ENCODE measurements at places on chromosomes 6 and 20.
A peak's percentile ranks its signal among the peaks of the same experiment; 100 is the strongest.

- no peaks in the 10 kb centered on the region for H3K36me3 ChIP-seq
- no peak overlapping the region for H3K4me3 ChIP-seq
- H3K27ac ChIP-seq = no peak overlapping the region
Observed at GRCh38 chr6:41599015-41599851, 39.0 kb upstream of the MDFI start.

GRCh38 chr6:42372699-42373098 is 79.0 kb downstream of the TRERF1 start:
- DNase-seq = no peak
- no peak overlapping the region for H3K4me3 ChIP-seq
- H3K4me1 ChIP-seq = peaks cover 56% of the 10 kb centered on the region
- H3K27ac ChIP-seq = peak overlapping the region; percentile 44
- no peaks in the 10 kb centered on the region for H3K27me3 ChIP-seq
- H3K36me3 ChIP-seq = no peaks in the 10 kb centered on the region

DNA sequence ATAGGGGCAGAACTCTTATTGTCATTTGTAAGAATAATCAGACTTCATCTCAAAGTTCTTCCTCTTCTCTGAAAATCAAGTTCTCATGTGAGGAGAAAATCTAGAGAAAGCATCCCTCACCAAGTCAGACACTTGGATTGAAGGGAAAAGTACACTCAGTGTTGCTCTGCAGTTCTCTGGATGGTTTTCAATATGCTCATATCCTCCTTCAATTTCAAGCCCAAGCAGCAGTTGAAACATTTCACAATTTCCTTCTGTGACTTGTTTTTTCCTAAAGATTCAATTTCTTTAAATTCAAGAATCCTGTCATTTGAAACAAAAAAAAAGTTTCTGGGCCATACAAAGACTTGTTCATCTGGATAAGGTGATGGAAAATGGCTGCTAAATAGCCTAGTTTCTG is 140.2 kb upstream of the AHI1 start:
- H3K27me3 ChIP-seq = peaks cover 14% of the 10 kb centered on the region
- H3K36me3 ChIP-seq = peaks cover 22% of the 10 kb centered on the region
- peak overlapping the region; percentile 33 for H3K27ac ChIP-seq
- peaks cover 39% of the 10 kb centered on the region for H3K4me1 ChIP-seq

DNA sequence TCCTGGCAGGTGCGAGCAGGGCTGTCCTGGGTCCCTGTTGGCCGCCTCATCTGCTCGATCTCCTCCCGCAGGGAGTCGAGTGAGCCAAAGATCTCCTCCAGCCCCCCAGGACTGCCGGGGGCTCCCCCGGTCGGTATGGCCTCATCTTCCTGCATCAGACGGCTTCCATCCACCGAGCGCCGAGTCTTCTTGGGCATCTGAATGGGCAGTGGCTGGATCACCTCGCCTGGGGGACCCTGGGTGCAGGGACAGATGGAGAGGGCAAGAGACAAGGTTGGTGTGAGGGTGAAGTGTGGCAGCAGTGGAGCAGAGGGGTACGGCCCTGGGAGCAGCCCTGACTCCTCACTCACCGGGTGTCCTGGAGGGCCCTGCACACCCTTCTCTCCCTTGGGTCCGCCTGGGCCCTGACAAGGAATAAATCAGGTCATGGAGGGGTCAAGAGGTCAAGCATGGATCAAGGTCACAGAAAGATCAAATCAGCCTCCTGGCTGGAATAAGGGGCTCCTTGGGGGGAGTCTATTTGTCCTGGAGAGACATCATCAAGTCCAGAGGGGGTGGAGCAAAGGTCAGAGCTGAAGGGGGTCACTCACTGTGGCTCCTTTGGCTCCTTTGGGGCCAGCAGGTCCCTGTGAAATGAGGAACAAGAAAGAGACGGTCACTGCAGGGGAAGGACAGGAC is 26.5 kb downstream of the COL11A2 start:
- no peak overlapping the region for H3K4me3 ChIP-seq
- H3K27me3 ChIP-seq = no peaks in the 10 kb centered on the region
- H3K27ac ChIP-seq = no peak overlapping the region
- DNase-seq = no peak

GRCh38 chr20:58289143-58289542 is 20.4 kb upstream of the RAB22A start:
- no peak overlapping the region for H3K4me3 ChIP-seq
- H3K27ac ChIP-seq = no peak overlapping the region
- DNase-seq = no peak
- no peaks in the 10 kb centered on the region for H3K27me3 ChIP-seq
- H3K4me1 ChIP-seq = peaks cover 12% of the 10 kb centered on the region
- H3K36me3 ChIP-seq = peaks cover 11% of the 10 kb centered on the region

DNA sequence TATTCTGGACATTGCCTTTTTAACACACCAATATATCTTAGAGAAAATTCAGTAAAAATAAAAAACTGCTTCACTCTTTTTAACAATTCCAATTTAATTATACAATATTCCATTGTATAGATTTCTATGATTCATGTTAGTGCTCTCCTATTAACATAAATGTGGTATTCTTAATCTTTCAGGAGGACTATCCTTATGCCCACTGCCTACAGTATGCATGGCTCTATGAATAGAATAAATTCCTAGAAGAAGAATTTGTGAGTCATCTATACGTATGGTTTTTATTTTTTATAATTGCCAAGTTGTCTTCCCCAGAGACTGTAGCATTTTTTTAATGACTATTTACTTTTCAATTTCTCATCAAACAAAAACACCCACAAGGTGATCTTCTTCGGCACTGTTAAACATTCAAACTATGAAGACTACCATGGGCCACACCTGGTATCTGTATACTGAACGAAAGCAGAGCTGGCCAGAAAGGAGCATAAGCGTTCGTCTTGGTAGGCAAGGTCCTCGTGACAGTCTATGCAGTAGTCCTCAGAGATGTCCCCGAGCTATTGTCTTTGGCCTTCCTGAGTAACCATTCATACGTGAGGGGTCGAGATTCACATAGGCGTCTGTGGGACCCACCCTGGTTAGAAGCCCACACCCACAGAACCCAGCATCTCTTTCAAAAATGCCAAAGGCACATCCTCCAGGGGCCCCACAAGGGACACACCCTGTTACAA is 74.6 kb downstream of the KIF16B start:
- H3K27ac ChIP-seq = no peak overlapping the region
- no peak for DNase-seq
- no peaks in the 10 kb centered on the region for H3K27me3 ChIP-seq
- peaks cover 7% of the 10 kb centered on the region for H3K36me3 ChIP-seq
- peaks cover 4% of the 10 kb centered on the region for H3K4me1 ChIP-seq
- H3K4me3 ChIP-seq = no peak overlapping the region

- DNase-seq = no peak
- no peaks in the 10 kb centered on the region for H3K36me3 ChIP-seq
- no peak within 1 kb of the TSS for H3K27ac ChIP-seq
- H3K4me1 ChIP-seq = peaks cover 13% of the 10 kb centered on the region
Observed at GRCh38 chr6:30113003-30113759, at the start of gene TRIM31. TSS of gene TRIM31 (minus strand) at chr6:30113090. CDS start at chr6:30112805, 285 bp downstream.

DNA sequence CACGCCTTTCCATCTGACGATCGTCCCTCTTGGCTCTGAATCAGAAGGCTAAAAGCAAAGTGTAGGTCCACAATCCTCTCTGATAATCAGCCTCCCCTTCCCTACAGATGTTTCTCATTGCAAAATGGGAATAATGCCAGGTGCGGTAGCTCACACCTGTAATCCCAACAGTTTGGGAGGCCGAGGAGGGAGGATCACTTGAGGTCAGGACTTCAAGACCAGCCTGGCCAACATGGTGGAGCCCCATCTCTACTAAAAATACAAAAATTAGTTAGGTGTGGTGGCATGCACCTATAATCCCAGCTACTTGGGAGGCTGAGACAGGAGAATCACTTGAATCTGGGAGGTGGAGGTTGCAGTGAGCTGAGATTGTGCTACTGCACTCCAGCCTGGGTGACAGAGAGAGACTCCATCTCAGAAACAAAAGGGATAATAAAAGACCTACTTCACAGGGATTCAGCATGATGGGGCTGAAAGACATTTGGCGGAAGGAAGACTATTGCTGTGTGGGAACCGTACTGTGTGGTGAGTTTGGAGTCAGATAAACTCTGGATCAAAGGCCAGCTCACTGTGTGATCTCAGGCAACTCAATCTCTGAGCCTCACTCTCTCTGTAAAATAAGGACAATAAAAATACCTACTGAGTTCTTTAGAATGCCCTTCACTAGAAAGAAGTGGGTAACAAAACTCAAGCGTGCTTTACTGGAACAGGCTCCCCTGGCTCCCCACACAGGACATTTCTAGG is 15.9 kb upstream of the SLC9A8 start:
- no peak overlapping the region for H3K4me3 ChIP-seq
- H3K36me3 ChIP-seq = no peaks in the 10 kb centered on the region
- no peak for DNase-seq
- H3K27ac ChIP-seq = no peak overlapping the region
- H3K4me1 ChIP-seq = peaks cover 34% of the 10 kb centered on the region
- H3K27me3 ChIP-seq = peaks cover 14% of the 10 kb centered on the region

GRCh38 chr20:21265261-21266190 is 37.6 kb upstream of the XRN2 start:
- H3K4me1 ChIP-seq = no peaks in the 10 kb centered on the region
- no peak for DNase-seq
- H3K4me3 ChIP-seq = no peak overlapping the region
- peaks cover 7% of the 10 kb centered on the region for H3K27me3 ChIP-seq

- H3K27ac ChIP-seq = peak overlapping the region; percentile 83
- peaks cover 37% of the 10 kb centered on the region for H3K4me1 ChIP-seq
Observed at GRCh38 chr6:118558464-118559217, 10.5 kb downstream of the PLN start.

- no peak overlapping the region for H3K27ac ChIP-seq
- DNase-seq = no peak
- no peak overlapping the region for H3K4me3 ChIP-seq
Observed at GRCh38 chr6:141158740-141159139, 974.0 kb upstream of the GJE1 start.

DNA sequence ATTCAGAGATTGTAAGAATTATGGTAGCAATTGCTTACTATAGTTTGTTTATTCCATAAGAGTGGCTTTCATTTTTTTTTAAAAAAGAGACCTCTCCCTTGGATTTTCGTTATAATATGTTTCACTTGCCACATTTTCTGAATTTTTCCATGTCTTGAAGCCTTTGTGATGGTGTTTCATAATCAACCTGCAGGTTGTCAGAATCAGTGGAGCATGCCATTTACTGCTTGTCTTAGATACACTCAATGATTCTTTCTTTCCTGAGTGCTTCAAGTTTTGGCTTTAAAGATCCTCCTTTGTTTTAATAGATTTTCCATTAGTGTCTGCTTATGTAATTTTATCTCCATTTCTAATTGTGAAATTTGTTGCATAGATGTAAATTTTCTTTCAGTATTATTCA is 31.2 kb downstream of the KCNQ5 start:
- H3K27ac ChIP-seq = no peak overlapping the region
- H3K27me3 ChIP-seq = no peaks in the 10 kb centered on the region
- H3K4me1 ChIP-seq = peaks cover 53% of the 10 kb centered on the region
- H3K4me3 ChIP-seq = no peak overlapping the region
- no peak for DNase-seq

GRCh38 chr6:42898891-42899361 is 16.9 kb upstream of the PTCRA start:
- peaks cover 15% of the 10 kb centered on the region for H3K4me1 ChIP-seq
- no peak overlapping the region for H3K4me3 ChIP-seq
- H3K27ac ChIP-seq = no peak overlapping the region
- peak; percentile 78 for DNase-seq

GRCh38 chr20:15992564-15992963 is 580.7 kb downstream of the KIF16B start:
- H3K27ac ChIP-seq = no peak overlapping the region
- no peak for DNase-seq
- no peaks in the 10 kb centered on the region for H3K4me1 ChIP-seq
- H3K4me3 ChIP-seq = no peak overlapping the region
- peaks cover 7% of the 10 kb centered on the region for H3K36me3 ChIP-seq

GRCh38 chr6:45419571-45420082 is 41.9 kb upstream of the SUPT3H start:
- H3K4me1 ChIP-seq = peaks cover 62% of the 10 kb centered on the region
- H3K27ac ChIP-seq = peak overlapping the region; percentile 92
- H3K27me3 ChIP-seq = peaks cover 20% of the 10 kb centered on the region
- DNase-seq = peak; percentile 69

- no peak for DNase-seq
- H3K4me3 ChIP-seq = no peak overlapping the region
- H3K36me3 ChIP-seq = no peaks in the 10 kb centered on the region
Observed at GRCh38 chr20:51378171-51378928, 164.2 kb downstream of the NFATC2 start.

DNA sequence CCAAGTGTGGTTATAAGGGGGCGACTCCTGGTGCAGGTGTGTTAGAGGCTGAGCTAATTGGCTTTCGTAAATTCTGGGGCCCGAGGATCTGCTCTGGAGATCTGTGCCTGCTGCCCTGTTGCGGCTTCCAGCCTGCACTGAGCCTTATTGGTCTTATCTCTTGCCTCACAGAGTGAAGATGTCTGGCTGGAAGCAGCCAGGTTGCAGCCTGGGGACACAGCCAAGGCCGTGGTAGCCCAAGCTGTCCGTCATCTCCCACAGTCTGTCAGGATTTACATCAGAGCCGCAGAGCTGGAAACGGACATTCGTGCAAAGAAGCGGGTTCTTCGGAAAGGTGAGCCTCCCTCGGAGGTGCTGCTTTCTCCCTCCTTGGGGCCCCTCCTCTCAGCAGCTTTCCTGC is 20.0 kb downstream of the PRPF6 start:
- peaks cover 22% of the 10 kb centered on the region for H3K4me1 ChIP-seq
- no peak for DNase-seq
- no peaks in the 10 kb centered on the region for H3K27me3 ChIP-seq
- no peak overlapping the region for H3K4me3 ChIP-seq

GRCh38 chr20:19757487-19758132 is 448 bp upstream of the RIN2 start:
- H3K4me1 ChIP-seq = peaks cover 2% of the 10 kb centered on the region
- peaks cover 49% of the 10 kb centered on the region for H3K27me3 ChIP-seq
- peak overlapping the region; percentile 48 for H3K4me3 ChIP-seq
- DNase-seq = no peak
- H3K27ac ChIP-seq = no peak overlapping the region

DNA sequence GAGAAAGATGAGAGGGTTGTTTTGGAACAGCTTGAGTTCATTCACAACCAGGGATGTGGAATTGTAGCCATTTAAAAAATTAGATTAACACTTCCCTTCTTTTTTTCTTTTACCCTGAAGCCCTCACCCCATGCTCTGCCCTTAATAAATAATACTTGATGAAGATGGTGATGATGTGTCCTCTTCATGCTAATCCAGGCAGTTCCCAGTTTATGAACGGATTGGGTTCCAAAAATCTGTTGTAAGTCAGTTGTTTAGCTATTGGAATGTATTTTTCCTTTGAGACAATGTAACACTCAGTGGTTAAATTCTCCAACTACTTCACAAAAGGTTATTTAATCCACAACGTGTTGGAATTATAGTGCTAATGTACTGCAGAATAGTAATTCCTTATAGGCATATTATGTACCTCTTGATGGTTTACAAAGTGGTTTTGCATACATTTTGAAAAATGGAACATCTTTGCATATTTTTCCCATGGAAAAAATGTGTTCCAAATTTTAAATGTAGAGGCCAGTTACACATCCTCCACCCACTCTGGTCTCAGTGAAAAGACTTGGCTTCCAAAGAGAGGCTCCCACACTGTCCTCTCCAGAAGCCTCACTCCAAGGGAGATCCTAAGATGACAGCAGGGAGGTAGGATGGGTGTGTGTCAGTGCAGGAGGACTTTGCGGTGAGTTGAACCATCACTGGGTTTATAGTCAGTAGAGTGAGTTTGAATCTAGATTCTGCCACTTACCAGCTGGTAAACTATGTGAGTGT is 45.8 kb upstream of the CEP162 start:
- H3K27me3 ChIP-seq = peaks cover 6% of the 10 kb centered on the region
- no peak overlapping the region for H3K4me3 ChIP-seq
- H3K36me3 ChIP-seq = no peaks in the 10 kb centered on the region
- DNase-seq = no peak

GRCh38 chr20:24431279-24432045 is 38.0 kb upstream of the SYNDIG1 start:
- no peak overlapping the region for H3K4me3 ChIP-seq
- H3K27me3 ChIP-seq = no peaks in the 10 kb centered on the region
- no peaks in the 10 kb centered on the region for H3K4me1 ChIP-seq
- no peaks in the 10 kb centered on the region for H3K36me3 ChIP-seq

Data from activated naive CD8-positive, alpha-beta T cell treated with anti-CD3 and anti-CD28 coated beads, Interleukin-2, amount 50 U/mL, for 24 hours (primary cell).